ENCODE measurements at places on chromosomes 16 and 17.
A peak's percentile ranks its signal among the peaks of the same experiment; 100 is the strongest.

DNA sequence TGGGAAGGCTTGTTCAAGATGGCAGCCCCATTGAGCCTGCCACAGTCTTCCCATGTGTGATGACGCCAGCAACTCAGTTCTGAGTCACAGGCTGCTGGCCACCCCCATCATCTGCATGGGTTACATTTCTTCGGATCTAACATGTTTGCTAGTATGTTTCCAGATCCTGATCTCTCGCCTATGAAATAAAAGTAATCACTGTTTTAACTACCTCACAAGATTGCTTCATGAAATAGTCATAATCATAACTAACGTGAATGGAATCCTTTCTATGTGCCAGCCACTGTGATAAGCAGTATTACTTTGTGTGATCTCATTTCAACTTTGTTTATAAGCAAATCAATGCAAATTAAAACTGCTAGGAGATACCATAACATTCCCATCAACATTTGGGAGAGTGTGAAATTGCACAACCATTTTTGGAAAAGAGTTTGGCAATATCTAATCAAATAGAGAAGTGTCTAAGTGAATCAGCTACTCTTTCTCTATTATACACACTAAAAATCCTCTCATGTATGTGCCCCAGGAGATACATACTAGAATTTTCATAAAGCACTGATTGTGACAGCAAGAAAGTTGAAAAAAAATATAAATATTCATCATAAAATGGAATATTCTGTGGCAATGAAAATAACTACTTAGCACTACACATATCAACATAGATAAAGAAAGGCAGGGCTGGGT lies 300.2 kb upstream of the IRX5 start:
- no peak for DNase-seq

- DNase-seq, result no peak
Measured at GRCh38 chr17:78905116-78905515, 2.1 kb upstream of the CEP295NL start.

DNA sequence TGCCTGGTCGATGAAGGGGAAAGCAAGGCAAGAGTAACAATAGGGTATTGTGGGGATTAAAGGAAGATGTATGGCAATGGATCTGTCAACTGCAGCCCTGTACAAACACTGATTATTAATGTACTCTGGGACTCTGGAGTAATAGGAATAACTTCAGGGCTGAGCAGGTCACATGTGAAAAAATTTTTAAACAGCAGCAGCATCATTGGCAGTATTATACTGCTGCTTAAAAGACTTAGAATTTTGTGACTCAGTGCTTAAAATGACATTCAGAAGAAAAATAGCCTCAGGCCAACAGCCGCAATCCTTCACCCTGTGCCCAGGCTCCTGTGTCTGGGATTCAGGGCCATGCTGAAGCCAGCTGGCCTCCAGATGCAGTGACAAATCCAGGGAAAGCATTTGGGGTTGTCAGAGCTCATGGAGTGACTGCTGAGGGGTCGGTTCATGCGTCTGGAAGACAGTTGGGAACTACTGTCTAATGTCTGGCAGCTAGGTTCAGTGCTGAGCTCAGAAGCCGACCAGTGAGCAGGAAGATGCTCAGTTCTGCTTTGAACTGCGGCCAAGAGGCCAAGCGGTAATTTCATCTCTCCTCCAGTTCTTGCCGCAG lies 22.2 kb downstream of the TEX2 start:
- peak; percentile 56 for DNase-seq

GRCh38 chr17:1807890-1808289 lies 21.8 kb downstream of the SMYD4 start:
- DNase-seq, result no peak

- peak; percentile 72 for DNase-seq
Measured at GRCh38 chr17:81142301-81143199, 22.8 kb upstream of the PVALEF start.

DNA sequence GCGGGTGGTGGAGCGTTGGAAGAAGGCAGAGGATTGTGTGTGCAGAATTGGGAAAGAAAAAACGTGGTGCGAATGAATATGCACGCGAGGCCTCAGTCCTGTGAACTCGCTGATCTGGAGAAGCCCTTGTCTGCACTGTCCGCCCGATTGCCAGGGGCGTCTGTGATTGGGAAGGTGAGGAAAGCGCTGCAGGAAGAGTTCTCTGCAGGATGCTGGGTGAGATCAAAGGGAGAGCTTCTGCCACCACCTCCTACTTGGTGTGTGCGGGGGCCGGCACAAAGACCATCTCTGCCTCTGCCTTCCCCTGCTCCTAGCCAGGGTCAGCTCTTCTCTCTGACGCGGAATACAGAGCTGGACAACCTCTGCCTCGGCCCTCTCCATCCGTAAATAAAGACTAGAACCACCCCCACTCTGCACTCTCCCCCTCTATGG lies 841 bp upstream of the RAB5C start:
- peak; percentile 88 for DNase-seq

GRCh38 chr16:31074814-31075183 lies 577 bp downstream of the ZNF646 start:
- no peak for DNase-seq

DNA sequence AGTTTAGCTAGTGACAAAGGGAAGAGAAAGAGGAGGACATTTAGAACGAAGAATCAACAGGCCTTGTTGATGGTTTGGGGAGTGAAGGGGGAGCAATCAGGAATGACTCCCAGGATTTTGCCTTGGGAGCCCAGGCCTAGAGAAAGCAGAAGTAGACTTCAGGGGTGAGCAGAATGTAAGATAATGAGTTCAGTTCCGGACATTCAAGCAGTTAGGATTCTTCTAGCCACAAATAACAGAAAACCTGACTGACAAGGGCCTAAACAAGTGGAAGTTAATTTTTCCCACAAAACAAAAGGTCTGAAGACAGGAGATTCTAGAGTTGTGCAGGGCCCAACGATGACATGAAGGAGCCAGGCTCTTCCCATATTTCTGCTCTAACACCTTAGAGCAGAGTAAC lies 45.9 kb downstream of the SKAP1 start:
- DNase-seq, result no peak

DNA sequence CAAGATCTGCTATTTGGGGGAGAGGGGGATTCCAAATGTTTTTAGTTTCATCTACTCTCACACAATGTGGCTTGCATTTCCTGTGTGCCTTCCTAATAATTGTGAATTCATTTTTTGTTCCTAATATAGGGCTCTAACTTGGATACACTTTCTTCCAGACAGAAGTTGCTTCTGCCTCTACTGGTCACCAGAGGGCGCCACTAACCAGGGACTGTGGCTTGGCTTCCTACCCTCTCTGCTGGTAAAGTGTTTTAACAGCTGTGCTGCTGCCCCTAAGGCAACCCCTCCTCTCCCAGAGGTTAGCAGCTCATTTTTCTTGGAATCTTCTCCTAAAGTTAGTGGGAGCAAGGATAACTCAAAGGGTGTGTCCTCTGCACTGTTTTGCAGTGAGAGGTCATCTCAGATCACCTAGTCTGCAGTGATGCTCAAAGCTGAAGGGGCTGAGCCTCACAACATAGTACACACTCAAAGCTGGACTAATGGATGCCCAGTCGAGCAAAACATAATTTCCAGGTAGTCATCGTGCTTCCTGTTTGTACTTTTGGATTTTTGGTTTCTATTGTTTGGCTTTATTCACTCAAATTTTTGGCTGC lies 5.0 kb upstream of the PRSS54 start:
- peak; percentile 61 for DNase-seq

DNA sequence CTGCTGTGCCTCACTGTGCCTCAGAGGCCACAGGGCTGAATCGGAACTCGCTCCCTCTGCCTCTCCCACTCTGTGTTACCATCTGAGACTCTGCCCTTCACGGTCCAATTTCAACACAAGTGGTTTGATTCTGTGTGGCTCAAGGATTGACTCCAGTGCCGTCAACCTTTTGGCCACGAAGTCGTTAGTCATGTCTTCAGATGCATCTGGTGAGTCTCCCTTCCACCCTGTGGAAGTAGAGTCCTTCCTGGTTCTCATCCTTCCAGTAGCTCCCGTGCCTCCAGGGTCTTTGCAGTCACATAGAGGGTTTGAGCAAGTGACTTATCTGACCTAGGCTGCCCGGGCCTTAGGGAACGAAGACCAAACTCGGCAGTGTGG lies 51.2 kb downstream of the PGS1 start:
- DNase-seq, result no peak

DNA sequence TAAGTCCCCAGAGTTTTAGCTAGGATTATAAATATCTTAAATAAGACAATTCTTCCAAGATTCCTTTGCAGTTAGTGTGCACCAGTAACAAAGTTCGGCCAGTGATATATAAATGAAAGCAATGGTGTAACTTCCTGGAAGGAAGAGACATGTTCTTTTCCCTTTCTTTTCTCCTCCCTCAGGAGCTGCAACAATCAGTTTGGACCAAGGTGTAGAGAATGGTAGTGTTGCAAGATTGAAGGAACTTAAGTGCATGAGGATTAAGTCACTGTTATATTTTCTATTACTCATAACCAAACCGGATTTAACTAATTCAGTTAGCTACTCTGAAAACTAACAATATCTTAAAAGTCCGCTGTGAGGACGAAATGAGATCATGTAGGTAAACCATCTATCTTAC lies 68.9 kb upstream of the KCNJ16 start:
- DNase-seq, result no peak

DNA sequence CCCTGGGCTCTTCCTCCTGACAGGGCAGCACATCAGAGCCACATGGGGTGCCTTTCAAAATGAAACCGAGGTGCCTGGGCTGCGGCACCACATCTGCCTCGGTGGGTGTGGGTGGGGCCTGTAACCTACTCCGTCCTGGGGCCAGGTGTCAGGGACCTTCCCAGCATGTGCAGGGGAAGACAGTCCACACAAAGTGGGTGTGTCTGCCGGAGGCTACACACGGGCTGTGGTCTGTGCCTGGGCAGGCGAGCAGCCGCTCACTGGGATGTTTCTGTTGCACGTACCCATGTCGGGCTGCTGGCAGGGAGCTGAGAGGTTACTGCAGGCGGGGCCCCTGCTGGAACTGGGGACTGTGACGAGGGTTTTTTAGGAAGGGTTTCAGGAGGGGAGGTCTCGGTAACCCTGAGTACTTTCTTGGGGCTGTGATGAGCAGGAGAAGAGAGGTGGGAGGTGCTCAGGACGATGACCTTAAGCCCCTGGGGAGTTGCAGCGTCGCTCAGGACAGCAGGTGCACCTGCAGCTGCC lies 351.2 kb downstream of the SEC14L1 start:
- no peak for DNase-seq

Data from ELF-1 (cell line).